Sigmoid colon (tissue), 7 donors: ENCODE measurements at places on chromosomes 12 and 14. TPM values are rescaled to one million over a fixed set of nuclear protein-coding genes. Genes with fewer than 3 reads are reported as not detected.

- H3K4me3 ChIP-seq = no peak overlapping the region
- DNase-seq = no peak
- peaks cover 28% of the 10 kb centered on the region for H3K36me3 ChIP-seq
- H3K27ac ChIP-seq = no peak overlapping the region
- H3K27me3 ChIP-seq = no peaks in the 10 kb centered on the region
- no peaks in the 10 kb centered on the region for H3K4me1 ChIP-seq
Measured at GRCh38 chr12:64716839-64717455, 42.3 kb downstream of the GNS start.

The SIX6 gene
- not detected for total RNA-seq

- no peak overlapping the region for H3K4me3 ChIP-seq
- no peaks in the 10 kb centered on the region for H3K36me3 ChIP-seq
- no peak overlapping the region for H3K27ac ChIP-seq
- H3K4me1 ChIP-seq = no peaks in the 10 kb centered on the region
- DNase-seq = no peak
- no peaks in the 10 kb centered on the region for H3K27me3 ChIP-seq
Measured at GRCh38 chr12:71335151-71335962, 104.2 kb upstream of the LGR5 start.

GRCh38 chr12:2385529-2385928 lies 332.7 kb downstream of the CACNA1C start:
- no peak overlapping the region for H3K4me3 ChIP-seq
- H3K4me1 ChIP-seq = no peaks in the 10 kb centered on the region
- no peaks in the 10 kb centered on the region for H3K36me3 ChIP-seq
- H3K27ac ChIP-seq = peak overlapping the region; percentile 84
- no peak for DNase-seq

DNA sequence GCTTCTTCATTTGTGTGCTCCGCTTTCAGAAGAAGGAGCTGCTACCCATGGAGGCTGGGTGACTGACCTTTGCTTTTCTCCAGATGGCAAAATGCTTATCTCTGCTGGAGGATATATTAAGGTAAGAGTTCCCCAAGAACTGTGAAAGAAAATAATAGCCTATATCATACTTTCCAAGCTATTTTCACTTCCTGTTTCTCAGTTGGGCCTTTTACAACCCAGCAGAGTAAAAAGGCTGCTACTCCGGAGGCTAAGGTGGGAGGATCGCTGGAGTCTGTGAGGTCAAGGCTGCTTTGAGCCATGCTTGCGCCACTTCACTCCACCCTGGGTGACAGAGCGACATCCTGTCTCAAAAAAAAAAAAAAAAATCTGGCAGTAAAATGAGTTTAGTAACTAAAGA lies 82.1 kb downstream of the APAF1 start:
- no peak overlapping the region for H3K27ac ChIP-seq
- H3K4me1 ChIP-seq = no peaks in the 10 kb centered on the region
- DNase-seq = no peak
- peaks cover 5% of the 10 kb centered on the region for H3K36me3 ChIP-seq

DNA sequence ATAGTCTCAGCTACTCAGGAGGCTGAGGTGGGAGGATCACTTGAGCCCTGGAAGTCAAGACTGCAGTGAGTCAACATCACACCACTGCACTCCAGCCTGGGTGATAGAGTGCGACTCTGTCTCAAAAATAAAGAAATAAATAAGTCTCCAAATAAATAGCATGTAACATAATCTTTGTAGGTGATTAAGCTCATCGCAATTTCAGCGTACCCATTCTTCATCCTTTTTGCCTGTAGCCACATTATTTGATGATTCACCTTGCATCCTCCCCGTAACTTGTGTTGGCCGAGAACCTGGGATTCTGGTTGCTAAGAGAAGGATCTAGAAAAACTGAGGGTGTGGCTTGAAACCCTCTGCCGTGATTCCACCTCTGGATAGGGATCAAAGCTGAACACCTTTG lies 115.1 kb downstream of the GALC start:
- no peaks in the 10 kb centered on the region for H3K36me3 ChIP-seq
- H3K27ac ChIP-seq = no peak overlapping the region
- no peak for DNase-seq
- H3K27me3 ChIP-seq = no peaks in the 10 kb centered on the region
- no peak overlapping the region for H3K4me3 ChIP-seq

The KRT82 gene
- not detected for total RNA-seq

The DNAJC22 gene
- not detected for total RNA-seq

The MANSC4 gene
- total RNA-seq = not detected

- no peak for DNase-seq
- no peaks in the 10 kb centered on the region for H3K4me1 ChIP-seq
- no peaks in the 10 kb centered on the region for H3K27me3 ChIP-seq
- no peak overlapping the region for H3K4me3 ChIP-seq
- H3K36me3 ChIP-seq = no peaks in the 10 kb centered on the region
- H3K27ac ChIP-seq = no peak overlapping the region
Measured at GRCh38 chr12:98403385-98403784, 112.0 kb upstream of the TMPO start.

DNA sequence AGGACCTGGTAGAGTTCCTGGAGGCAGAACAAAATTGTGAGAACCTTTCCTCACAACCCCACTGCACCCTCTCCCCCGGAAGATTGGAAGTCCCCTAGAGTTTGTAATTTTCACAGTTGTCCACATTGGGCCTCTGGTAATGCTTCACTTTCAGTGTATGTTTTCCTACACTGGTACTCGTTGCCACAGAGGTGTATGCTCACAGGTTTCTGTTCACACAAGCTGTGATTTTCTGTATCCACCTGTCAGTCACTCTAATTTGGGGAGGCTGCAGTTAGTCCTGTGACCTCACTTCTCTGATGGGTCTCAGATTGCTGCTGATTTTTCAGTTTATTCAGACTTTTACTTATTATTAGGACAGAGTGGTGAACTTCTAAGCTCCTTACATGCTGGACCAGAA lies 66.4 kb upstream of the BMP4 start:
- no peak overlapping the region for H3K27ac ChIP-seq
- no peak for DNase-seq
- H3K36me3 ChIP-seq = no peaks in the 10 kb centered on the region
- no peaks in the 10 kb centered on the region for H3K4me1 ChIP-seq
- no peak overlapping the region for H3K4me3 ChIP-seq
- no peaks in the 10 kb centered on the region for H3K27me3 ChIP-seq

DNA sequence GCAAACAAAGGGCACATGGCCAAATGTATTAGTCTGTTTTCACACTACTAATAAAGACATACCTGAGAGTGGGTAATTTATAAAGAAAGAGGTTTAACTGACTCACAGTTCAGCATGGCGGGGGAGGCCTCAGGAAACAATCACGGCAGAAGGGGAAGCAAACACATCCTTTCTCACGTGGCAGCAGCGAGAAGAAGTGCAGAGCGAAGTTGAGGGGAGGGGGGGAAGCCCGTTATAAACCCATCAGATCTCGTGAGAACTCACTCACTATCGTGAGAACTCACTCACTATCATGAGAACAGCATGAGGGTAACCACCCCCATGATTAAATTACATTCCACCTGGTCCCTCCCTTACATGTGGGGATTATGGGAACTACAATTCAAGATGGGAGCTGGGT lies 66.1 kb downstream of the ST8SIA1 start:
- DNase-seq = no peak
- no peaks in the 10 kb centered on the region for H3K36me3 ChIP-seq
- no peaks in the 10 kb centered on the region for H3K27me3 ChIP-seq
- H3K4me3 ChIP-seq = no peak overlapping the region

DNA sequence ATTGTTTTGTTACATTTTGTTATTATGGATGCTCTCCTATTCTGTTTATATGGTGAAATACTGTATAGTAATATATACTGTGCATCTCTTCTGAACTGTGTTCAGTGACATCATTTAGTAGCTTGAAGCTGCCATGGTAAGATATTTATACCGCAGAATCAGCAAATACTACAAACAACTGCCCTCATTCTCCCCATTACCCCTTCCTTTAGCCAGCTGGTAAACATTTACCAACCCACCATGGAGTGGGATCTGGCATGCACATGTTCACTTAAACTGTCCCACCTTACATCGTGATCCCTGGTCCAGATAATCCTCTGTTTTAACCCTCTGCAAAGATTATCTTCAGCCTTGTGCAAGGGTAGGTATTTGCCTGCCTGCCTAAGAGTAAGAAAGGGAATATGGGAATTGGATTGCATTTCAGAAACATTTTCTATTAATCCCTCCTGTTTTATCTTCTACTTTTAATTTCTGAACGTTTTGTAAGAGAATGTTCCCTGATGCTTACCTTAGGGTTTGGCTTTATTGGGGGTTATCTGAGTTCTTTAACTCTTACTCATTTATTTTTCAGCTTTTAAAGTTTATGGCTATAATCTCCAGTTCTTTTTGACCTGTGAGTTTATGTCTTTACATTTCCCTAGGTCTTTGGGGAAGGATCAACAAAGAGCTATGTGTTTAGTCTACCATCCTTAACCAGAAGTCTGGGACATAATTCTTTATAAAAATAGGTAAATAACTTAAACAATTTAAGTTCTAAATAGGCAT lies 46.5 kb downstream of the FBXO34 start:
- peaks cover 13% of the 10 kb centered on the region for H3K36me3 ChIP-seq
- H3K4me3 ChIP-seq = no peak overlapping the region

GRCh38 chr14:63960926-63961567 lies 108.2 kb downstream of the SYNE2 start:
- no peak overlapping the region for H3K27ac ChIP-seq
- H3K4me1 ChIP-seq = no peaks in the 10 kb centered on the region
- DNase-seq = no peak
- peaks cover 8% of the 10 kb centered on the region for H3K36me3 ChIP-seq

- no peak for DNase-seq
- no peak overlapping the region for H3K4me3 ChIP-seq
- no peaks in the 10 kb centered on the region for H3K36me3 ChIP-seq
- no peak overlapping the region for H3K27ac ChIP-seq
Measured at GRCh38 chr14:61109288-61109687, 128.2 kb downstream of the SLC38A6 start.

The GPR162 gene
- total RNA-seq = 7.3 TPM

DNA sequence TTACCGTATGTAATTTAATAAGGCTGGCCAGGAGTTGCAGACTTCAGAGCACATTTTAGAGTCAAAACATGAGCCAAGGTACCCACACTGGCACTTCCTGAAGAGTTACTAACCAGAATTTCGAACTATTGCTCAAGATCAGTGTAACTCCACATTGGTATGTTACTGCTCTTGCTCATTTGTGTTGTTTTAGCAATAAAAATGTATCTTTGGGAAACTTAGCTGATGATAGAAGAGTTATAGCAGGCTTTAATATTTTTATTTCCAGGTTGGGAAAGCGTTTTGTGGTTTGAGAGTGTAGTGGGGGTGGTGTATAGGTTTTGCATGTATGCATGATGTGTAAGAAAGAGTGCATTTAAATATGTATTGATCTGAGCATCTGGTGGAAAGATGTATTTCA lies 96.6 kb downstream of the SCN8A start:
- DNase-seq = no peak
- no peaks in the 10 kb centered on the region for H3K4me1 ChIP-seq
- no peak overlapping the region for H3K27ac ChIP-seq
- H3K27me3 ChIP-seq = no peaks in the 10 kb centered on the region

DNA sequence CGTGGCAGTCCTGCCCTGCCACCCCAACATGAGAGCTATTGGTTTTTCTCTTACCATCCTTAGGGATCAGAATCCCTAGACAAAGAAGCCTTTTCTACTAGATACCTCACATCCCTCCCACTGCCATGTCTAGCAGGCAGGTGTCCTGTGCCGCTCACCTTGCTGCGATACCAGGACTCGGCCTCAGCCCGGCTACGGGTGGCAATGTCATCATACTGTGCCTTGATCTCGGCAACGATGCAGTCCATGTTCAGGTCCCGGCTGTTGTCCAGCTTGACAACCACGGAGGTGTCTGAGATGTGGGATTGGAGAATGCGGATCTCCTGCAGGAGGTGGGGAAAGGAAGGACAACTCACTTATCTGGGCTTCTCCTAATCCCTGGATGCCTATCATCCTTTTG lies 4.5 kb downstream of the KRT83 start:
- peaks cover 11% of the 10 kb centered on the region for H3K4me1 ChIP-seq
- H3K36me3 ChIP-seq = no peaks in the 10 kb centered on the region
- H3K4me3 ChIP-seq = no peak overlapping the region

The SLC35F4 gene
- total RNA-seq = not detected

- H3K4me3 ChIP-seq = no peak overlapping the region
- H3K4me1 ChIP-seq = no peaks in the 10 kb centered on the region
- no peak overlapping the region for H3K27ac ChIP-seq
Measured at GRCh38 chr12:80412343-80412953, 31.6 kb upstream of the PTPRQ start.

GRCh38 chr12:116263844-116264243 lies 13.6 kb downstream of the MED13L start:
- H3K27me3 ChIP-seq = no peaks in the 10 kb centered on the region
- no peak for DNase-seq
- H3K4me1 ChIP-seq = peaks cover 97% of the 10 kb centered on the region
- no peak overlapping the region for H3K4me3 ChIP-seq

DNA sequence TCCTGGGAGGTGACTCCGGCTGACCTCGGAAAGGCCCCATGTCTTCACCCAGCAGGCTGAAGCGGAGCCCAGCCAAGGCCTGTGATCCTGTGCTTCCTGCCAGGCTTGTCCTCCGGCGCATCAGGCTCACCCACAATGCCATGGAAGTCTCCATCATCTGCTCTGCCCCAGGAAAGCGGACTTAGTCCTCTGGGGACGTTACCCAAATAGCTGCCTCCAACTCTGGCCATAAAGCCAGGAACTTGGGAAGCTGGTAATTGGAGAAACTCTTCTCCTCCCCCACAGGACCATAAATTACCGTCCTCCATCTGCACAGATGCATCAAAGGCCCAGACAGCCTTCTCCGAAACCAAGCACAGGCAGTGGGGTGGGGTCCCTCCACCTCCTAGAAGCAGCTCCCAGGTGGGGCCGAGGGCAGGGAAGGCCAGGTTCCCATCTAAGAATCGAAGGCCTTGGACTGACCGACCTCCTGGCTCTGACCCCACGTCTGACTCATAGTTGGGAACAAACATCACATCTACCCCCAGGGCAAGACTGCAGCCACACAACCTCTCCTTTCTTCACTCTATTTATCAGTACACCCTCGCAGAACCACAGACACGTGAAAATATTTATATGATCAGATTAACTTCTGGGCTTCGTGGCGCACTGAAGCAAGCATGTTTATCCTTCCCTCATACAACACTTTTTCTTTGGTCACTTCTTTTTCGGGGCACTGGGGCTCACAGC lies 56.4 kb downstream of the PITPNM2 start:
- peak overlapping the region; percentile 72 for H3K27ac ChIP-seq
- no peak overlapping the region for H3K4me3 ChIP-seq
- H3K27me3 ChIP-seq = no peaks in the 10 kb centered on the region
- no peaks in the 10 kb centered on the region for H3K36me3 ChIP-seq
- DNase-seq = peak; percentile 79

The LYZ gene
- 29.5 TPM for total RNA-seq

The KRT75 gene
- total RNA-seq = not detected

The CARMIL3 gene
- total RNA-seq = 3.3 TPM

The FLRT2 gene
- total RNA-seq = 6.8 TPM

DNA sequence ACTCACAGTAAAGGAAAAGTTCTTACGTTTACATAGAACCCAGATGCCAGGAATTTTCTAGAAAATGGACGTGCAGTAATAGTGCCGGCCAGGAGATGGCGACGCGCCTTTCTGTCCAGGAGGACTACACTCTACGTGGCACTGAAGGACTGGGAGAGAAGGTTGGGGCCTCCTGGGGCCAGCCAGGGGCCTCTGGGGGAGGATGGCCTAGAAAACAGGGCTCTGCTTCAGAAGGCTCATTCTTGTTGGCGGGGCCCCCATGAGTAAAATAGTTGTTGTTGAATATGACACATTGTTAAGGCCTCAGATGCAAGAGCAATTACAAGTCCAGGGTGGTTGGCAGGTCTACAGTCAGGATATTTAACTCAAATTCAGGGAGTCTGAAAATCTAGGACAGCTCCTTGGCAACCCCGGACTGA lies 120.1 kb upstream of the MAX start:
- no peak overlapping the region for H3K4me3 ChIP-seq
- DNase-seq = no peak
- H3K36me3 ChIP-seq = no peaks in the 10 kb centered on the region
